KG1 (cell line): ENCODE measurements at places on chromosomes 4 and X.

DNA sequence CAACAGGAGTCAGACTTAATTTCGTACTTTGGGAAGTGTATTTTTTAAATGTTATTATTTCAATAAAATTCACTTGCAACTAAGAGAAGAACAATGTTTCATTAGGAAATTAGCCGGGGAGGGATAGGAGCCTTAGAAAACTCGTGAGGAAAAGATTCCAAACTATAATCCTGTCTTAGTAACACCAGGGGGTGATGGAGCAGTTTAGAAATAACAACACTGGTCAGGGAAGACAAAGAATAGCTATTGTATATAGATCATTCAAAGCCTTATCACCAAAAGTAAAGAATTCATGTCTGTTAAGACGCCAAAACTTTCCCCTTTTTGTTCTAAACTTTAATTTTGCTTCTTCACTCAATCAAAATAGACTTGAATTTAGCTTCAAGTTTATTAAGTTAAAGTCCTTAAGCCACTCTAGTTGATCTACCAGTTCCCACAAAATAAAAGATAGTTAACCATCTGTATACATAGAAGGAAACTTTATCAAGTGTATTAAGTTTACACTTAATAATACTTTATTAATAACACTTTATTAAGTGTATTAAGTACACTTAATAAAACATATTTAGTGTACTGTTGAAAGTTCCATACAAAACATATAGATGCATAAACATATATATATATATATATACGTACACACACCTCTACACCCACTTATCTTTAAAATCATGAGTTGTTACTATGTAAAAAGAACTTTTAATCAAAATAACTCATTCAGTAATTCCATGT is 60.5 kb downstream of the ARAP2 start:
- DNase-seq = no peak

DNA sequence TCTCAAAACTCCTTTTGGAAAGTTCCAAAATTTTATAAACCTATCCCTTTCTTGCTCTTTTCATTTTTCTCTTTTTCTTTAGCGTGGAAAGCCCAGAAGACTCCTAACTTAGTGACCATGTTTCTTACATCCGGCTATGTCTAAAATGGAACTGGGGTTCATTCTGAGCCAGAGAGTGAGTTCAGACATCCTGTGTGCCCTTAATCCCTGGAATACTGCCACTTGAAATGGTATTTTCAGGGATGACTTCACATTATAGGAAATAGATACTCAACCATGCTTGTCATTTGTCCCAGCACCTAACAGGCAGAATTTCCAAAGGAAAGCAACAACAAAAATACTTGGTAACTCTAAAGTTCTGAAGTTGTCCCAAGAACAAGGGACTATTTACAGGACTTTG is 379.6 kb downstream of the ARHGAP24 start:
- no peak for DNase-seq

DNA sequence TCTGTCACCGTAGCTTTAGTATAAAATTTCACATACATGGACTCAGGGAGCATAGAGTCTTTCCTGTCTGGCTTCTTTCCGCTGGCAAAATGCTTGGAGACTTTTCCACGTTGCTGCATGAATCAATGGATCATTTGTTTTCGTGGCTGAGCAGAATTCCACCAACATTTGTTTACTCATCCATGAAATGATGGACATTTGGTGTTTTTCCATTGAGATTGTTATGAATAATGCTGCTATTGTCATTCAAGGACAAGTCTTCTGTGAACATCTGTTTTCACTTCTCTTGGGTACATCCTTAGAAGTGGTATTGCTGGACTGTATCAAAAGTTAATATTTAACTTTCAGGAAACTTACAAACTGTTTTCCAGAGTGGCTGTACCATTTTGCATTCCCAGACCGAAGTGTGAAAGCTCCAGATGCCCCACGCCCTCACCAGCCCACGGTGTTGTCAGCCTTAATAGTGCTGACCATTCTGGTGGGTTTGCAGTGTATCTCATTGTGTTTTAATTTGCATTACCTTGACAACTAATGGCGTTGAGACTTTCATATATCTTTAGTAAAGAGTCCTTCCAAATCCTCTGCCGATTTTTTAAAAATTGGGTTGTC is 5.8 kb upstream of the TMEM271 start:
- no peak for DNase-seq

DNA sequence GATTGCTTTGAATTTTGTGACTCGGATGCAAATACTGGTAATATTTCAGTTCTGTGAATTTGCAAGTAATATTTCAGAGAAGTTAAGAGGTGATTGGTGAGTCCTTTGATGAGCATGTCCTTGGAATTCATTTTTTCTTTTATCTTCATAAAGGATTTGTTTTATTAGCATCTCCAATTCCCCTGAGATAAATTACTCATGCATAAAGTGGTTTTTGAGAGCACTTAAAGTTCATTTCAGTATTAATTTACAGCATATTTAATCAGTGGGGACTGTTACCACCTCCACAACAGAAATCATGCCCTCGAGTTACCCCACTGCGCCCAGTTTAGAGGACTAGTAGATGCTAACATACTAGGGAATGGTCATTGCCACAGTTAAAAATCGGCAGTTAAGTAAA is 65.0 kb downstream of the ZFX start:
- no peak for DNase-seq

DNA sequence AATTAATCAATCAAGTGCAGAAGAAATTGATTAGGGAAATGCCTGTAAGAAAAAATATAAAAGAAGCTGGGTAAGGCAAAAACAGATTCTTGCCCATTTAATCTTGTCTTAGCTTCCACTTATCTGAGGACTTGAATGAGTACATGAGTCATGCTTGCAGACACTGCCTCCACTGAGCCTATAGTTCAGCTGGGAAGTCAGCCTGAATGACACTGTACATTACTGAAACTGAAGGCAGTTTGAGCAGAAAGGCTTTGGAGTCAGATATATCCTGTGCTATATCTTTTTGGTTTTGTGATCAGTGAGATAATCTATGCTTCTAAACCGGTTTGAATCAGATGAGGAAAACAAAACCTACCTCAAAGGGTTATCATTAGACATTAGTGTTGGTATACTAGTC is 61.3 kb downstream of the NUDT11 start:
- no peak for DNase-seq

- peak; percentile 17 for DNase-seq
These were observed 111.5 kb downstream of the AFAP1 start for GRCh38 chr4:7828011-7828720.

DNA sequence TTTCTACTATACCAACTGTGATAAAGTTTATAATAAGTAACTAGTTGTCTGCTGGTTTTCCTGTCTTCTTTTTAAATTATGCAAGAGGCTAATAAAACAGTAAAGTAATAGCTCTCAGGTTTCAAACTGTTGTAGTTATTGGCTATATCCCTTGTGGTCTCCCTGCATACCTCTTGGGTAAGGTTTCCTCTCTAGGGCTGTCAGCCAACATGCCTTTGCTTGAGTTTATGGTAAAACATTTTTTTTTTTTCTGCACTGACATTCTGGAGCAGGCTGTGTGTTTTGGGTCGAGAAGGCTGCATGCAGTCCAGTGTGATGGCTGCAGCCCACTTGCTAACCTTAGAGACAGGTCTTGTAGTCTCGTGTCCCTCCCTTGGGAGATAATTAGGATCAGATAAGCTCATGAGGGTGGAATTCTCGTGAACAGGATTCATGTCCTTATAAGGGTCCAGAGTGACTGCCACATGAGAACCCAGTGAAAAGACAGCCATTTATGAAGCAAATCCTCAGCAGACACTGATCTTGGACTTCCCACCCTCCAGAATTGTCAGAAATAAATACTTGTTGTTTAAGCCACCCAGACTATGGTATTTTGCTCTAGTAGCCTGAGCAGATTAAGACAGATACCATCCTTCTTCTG is 831.2 kb downstream of the CCSER1 start:
- DNase-seq = no peak

GRCh38 chr4:24146127-24146526 is 256.3 kb upstream of the PPARGC1A start:
- DNase-seq = no peak

DNA sequence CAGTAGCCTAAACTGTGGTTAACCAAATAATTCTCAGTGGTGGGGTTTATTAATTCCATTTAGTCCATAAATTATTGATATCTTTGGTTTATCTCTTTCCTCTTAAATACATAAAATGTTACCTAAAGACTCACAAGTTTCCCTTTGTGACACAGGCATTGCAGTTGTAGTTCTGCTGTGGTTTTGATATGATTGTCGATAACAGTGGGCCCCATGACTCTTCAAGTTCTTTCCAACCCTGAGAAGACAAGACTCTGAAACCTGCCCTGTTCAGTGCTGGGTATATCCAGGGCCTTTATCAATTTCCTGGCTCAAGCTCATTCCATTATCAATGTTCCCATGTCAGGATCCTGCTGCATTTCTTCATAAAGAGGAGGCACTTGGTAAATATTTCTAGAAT is 117.9 kb upstream of the TBC1D9 start:
- DNase-seq = no peak
